ENCODE measurements at places on chromosomes 1 and 21. TPM values are rescaled to one million over a fixed set of nuclear protein-coding genes. Genes with fewer than 3 reads are reported as not detected.

NAV1 gene
- 0.91 TPM for polyA plus RNA-seq

LY9 gene
- 225 TPM for polyA plus RNA-seq

GJA4 gene
- not detected for polyA plus RNA-seq

GRCh38 chr1:10794724-10795275 lies 1.6 kb downstream of the CASZ1 start:
- H3K27me3 ChIP-seq = no peaks in the 10 kb centered on the region
- H3K4me3 ChIP-seq = no peak overlapping the region
- no peaks in the 10 kb centered on the region for H3K36me3 ChIP-seq
- peaks cover 7% of the 10 kb centered on the region for H3K4me1 ChIP-seq

- H3K36me3 ChIP-seq = peaks cover 72% of the 10 kb centered on the region
- no peak overlapping the region for H3K4me3 ChIP-seq
These were observed 8.2 kb downstream of the AMPD2 start for GRCh38 chr1:109627692-109628399.
